ENCODE measurements at places on chromosomes 1 and 21.

DNA sequence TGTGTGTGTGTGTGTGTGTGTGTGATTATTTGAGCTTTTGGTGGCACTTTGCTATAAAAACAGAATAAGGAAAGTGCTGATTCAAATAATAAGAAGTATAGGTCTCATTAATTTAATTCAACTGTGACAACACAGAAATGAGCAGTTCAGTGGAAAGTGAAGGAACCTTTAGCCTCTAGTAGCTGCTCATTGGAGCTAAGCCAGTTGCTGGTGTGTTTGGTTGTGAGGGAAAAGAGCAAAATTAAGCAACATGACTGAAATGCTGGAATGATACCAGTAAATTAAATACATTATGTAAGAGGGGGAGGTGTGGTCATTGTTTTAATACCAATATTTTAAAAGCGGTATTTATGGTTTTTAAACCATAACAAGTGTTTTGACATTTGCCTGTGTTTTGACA is 55.2 kb downstream of the KIAA0040 start:
- no peak for DNase-seq

GRCh38 chr1:89104147-89104546 is 21.8 kb downstream of the GBP2 start:
- DNase-seq, result peak; percentile 9

DNA sequence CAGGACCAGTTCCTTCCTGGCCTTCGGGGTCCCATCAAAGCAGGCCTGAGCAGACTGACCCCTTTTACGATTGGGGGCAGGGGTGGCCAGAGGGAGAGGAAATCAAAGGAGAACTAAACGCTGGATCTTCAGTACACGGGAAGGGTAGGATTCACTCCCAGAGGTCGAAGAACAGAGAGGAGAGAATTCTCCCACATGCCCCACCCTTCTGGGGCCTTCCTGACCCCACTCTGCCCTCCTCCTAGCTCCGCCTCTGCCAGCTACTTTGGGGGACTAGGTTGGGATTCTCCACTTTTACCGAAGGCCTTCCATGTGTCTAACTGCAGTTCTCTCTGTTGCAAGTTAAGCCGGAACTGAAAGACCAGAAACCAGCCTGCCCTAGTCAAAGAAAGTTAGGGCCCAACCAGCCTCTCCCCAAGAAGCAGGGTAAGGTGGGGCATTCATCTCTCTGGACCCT is 654 bp upstream of the ARHGEF2 start:
- DNase-seq, result peak; percentile 62

DNA sequence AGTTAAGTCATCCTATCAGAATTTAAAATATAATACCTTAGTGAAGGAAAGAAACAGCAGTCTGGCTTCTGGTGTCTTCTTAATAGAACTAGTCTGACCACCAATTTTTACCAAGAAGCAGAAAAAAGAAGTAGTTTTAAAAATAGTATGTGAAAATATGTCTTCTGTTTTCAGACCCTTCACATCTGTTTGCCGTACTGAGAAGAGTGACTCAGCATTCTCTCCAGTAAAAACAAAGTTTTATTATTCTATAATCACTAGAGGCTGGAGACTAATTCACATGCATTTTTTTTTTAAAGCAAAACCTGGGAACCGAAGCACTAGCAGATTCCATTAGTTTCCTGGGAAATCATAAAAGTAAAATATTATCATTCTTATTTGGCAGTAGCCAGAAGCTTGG is 163.8 kb downstream of the COL24A1 start:
- DNase-seq, result peak; percentile 82

- DNase-seq, result no peak
Observed at GRCh38 chr1:1619917-1620361, 4.6 kb downstream of the MIB2 start.

- peak; percentile 87 for DNase-seq
Observed at GRCh38 chr1:224182866-224183590, at the start of gene DEGS1. Gene DEGS1, plus strand, starts transcription at chr1:224183240. Its CDS starts 97 bp downstream, at chr1:224183337.

GRCh38 chr1:15046487-15047165 is 106.9 kb upstream of the TMEM51 start:
- peak; percentile 68 for DNase-seq

- no peak for DNase-seq
Observed at GRCh38 chr1:19178734-19179398, 31.2 kb downstream of the UBR4 start.

- DNase-seq, result peak; percentile 66
Observed at GRCh38 chr1:17059391-17060305, 5.8 kb upstream of the SDHB start.

DNA sequence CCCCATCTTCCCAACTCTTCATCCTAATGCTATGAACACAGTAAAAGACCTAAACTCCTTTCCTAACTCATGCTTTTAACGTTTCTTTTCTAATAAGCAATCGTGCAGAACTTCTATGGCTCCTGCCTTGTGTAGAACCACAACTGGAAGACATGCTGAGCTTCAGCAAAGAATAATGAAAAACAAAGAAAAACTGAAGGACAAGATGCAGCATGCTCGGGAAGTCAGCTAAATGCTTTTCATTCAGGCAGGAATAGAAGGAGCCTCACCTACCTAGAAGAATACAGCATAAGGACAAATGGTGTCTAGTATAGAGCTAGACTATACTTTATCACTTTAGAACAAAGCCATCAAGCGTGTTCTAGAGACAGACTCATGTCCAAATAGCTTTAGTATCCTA is 45.9 kb downstream of the LUZP1 start:
- DNase-seq, result no peak

DNA sequence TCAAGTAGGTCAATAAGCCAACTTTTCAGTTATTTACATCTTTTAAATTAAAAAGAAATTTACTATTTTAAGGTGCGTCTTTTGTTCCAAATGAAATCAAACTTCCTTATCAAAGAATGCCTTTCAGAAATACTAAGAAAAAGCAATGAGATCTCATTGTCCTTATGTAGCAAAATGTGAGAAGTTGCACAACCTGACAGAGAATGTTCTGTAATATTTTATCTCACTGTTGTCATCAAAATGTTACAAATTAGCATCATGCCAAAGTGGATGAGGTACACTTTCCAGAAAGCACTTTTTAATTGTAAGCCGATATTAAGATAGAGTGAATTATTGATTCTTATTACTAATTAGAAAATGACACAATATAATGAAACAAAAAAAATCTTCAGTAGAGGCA is 50.4 kb downstream of the KCNT2 start:
- DNase-seq, result no peak

DNA sequence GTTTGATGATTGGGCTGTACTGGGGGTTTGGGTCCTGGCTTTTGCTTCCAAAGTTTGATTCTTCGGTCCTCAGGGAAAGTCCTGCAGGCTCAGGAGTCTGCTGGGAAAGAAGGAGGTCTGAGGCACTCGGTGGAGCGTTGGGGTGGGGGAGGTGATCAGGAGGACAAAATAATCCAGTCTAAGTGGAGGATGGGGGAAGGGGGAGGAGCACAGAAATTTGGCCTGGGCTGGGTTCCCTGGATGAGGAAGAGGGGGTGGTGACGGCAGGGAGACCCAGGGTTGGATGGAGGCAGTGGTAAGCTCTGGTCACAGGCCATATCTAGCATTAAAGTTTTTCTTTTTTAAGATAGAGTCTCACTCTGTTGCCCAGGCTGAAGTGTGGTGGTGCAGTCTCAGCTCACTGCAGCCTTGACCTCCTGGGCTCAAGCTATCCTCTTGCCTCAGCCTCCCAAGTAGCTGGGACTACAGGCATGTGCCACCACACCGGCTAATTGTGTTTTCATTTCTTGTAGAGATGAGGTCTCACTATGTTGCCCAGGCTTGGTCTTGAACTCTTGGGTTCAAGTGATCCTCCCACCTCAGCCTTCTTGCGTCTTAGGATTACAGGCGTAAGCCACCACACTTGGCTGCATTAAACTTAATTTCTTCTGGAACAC is 6.8 kb downstream of the SH2D2A start:
- no peak for DNase-seq

DNA sequence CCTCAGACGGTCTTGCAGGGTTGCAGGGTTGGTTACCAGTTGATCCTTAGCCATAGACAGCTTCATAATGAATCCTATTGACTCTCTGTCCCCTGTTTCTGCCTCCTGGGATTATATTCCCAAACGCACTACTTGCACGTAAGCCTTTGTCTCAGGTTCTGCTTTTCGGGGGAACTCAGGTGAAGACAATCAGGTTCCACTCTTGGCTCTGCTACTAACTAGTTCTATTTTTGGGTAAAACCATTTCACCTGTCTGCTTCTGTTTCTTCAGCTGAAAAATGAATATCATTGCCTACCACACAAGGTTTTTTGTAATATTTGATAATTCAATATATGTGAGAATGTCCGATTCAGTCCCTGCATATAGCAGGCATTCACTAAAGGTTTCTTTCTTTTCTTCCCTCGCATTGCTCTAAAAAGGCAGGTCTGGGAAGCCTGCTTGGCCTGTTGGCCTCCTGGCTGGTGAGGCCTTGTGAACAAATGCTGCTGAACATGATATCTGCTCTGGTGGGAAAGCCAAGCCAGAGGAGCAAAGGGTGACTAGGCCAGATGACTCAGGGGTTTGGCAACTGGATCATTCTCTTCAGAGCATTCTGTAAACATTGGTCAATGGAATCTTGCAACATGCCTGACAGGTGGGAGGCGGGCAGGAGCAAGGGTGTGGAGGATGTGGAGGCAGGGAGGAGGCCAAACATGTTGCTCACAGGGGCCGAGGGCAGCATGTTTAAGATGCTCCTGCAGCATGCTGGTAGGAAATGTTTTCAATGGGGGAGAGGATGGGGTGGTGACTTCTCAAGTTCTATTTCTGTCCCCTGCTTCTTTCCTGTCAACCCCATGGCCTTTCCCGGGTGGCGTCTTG is 23.8 kb downstream of the IER5 start:
- peak; percentile 95 for DNase-seq

- no peak for DNase-seq
Observed at GRCh38 chr1:109158433-109158832, 44.5 kb downstream of the ELAPOR1 start.

DNA sequence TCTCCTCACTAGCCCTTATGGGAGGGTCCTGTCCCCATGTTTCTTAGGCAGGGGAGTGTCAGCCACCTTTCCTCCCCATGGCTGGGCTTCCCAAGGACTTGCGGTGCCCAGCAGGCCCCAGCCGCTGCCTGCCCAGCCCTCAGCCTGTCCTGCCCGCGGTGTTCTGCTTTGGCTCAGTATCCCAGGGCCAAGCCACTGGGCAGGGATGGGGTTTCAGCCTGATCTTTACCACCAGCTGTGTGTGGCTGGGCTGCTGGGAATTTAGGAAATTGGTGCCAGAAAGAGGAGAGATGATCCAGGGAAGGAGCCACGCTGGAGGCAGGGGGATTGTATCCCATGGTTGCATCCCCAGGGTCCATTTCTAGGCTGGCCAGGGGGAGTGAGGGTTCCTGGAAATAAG is 6.9 kb upstream of the IGFN1 start:
- DNase-seq, result no peak

- peak; percentile 63 for DNase-seq
Observed at GRCh38 chr1:31010086-31010989, 55.2 kb downstream of the PUM1 start.

DNA sequence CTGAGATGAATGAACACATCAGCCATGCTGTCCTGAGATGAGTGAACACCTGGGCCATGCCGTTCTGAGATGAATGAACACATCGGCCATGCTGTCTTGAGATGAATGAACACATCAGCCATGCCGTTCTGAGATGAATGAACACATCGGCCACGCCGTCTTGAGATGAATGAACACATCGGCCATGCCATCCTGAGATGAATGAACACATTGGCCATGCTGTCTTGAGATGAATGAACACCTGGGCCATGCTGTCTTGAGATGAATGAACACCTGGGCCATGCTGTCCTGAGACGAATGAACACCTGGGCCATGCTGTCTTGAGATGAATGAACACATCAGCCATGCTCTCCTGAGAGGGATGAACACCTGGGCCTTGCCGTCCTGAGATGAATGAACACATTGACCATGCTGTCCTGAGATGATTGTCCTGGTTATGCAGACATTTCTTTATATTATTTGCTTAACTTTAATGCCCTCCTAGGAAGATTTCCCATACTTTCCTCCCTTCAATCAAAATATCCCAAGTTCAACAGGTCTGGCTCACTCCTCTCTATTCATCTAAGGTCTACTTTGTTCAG is 48.6 kb upstream of the COL6A1 start:
- DNase-seq, result no peak

- no peak for DNase-seq
Observed at GRCh38 chr1:223000632-223001031, 142.4 kb downstream of the TLR5 start.

DNA sequence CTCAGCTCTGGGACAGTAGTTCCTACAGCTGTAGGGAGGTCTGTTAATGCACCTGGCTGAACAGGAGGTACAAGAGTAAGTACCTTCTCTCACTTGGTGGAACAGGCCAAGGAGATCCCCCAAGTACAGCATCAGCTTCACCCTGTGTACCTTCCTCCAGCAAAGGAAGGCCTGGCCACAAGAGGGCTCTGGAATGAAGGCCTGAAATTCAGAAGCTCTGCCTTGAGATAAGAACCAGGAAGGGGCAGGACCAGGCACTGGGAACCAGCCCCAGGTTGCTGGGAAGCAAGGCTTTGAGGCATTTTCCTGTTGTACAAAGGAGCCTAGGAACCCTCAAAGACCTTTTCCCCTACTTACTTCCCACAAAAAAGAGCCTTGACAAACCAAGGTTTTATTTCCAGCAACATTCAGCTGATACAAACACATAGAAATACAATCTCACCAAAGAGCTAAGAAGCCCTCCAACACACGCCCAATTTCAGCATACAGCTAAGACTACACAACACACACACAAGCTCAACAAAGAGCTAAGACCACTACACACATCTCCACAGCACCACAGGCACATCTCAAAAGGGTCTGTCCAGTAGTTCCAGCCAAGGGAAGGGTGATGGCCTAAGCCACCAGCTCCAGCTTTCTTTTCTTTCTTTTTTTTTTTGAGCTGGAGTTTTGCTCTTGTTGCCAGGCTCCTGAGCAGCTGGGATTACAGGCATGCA is 23.5 kb downstream of the F11R start:
- DNase-seq, result peak; percentile 50

DNA sequence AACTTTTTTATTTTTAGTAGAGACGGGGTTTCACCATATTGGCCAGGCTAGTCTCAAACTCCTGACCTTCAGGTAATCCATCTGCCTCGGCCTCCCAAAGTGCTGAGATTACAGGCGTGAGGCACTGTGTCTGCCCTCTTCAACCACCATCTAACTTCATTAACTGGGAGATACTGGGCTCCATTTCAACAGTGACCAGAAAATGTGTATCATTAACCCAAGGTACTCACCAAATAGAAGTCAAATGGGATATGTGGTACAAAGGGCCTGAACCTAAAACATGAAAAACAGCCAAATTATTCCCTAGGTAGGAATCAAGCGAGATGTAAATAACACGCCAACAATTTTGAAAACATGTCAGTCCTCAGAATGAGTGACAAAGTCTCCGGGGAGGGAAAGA is 1.2 kb downstream of the ILF2 start:
- no peak for DNase-seq

- no peak for DNase-seq
Observed at GRCh38 chr1:182126272-182126800, 64.8 kb upstream of the ZNF648 start.

DNA sequence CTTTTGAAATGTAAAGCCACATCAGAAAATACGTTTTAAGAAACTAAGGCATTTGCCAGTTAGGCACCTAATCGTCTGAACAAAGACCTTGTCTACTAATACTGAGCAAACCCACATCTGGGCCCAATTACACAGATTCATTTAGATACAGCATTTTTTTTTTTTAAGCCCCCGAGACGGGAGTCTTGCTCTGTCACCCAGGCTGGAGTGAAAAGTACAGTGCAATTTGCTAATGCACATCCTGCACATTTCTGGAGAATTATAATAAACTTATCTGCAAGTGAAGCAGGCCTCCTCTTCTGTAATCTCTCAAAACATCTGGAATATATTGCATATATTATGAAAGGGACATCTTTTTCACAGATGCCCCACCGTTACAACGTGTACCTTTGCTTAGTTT is 3.3 kb downstream of the RSRP1 start:
- DNase-seq, result no peak

Data from fibroblast of skin of back (primary cell).